Stimulated activated CD4-positive, alpha-beta T cell treated with anti-CD3 and anti-CD28 coated beads, Interleukin-12 subunit alpha, Interleukin-12 subunit beta, amount 100 ng/mL, for 4 hours (primary cell): ENCODE measurements at places on chromosomes 3 and 15.

GRCh38 chr3:71944482-71945065 lies 159.6 kb upstream of the PROK2 start:
- DNase-seq = no peak

- DNase-seq = no peak
Observed at GRCh38 chr3:177615015-177615414, 417.7 kb upstream of the TBL1XR1 start.

DNA sequence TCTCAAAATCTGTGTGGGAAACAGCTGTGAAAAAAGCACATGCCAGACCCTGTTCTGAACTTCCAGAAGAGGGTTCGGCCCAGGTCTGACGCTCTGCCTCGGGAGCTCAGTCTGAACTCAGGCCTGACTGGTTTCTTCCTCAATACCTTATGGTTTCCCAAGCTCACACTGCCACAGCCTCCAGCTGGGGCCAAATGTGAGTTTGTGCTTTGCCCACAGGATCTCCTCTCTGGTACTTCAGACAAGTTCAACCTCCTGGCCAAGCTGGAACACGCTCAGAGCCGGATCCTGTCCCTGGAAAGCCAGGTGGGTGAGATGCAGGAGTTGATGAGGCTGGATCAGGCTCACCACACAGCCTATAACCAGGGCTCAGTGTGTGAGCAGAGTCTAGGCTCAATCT lies 33.8 kb downstream of the CYP11A1 start:
- no peak for DNase-seq

GRCh38 chr3:170560296-170560695 lies 25.6 kb downstream of the SLC7A14 start:
- no peak for DNase-seq

DNA sequence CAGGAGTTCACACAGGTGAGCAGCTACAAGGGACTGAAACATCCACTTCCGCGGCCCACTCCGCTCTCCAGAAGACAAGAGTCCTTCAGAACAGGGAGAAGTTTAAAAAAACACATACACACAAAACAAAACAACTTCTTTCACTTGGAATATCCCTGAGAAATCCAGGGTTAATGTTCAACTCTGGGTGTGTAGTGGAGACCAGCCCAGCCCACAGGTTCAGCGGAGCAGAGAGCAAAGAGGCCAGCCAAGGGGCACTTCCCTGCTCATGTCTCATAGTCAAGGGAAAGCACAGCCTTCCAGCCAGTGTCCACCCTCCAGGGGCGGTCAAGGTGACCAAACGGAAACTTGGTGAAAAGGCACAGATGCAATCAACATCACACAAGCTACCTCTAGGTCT lies 41.6 kb downstream of the WNT5A start:
- DNase-seq = no peak

- no peak for DNase-seq
Observed at GRCh38 chr3:156745766-156746165, 71.4 kb downstream of the TIPARP start.

DNA sequence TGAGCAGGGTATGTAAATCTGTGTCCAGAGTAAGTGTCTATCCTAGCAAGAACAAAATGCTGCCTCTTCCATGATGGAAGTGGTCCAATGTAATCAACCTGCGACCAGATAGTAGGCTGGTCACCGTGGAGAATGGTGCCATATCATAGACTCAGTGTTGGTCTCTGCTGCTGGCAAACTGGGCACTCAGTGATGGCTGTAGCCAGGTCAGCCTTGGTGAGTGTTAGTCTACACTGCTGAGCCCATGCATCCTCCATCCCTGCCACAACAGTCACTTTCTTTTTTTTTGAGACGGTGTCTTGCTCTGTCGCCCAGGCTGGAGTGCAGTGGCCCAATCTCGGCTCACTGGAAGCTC lies 69.3 kb downstream of the CHRD start:
- DNase-seq = no peak

GRCh38 chr15:83919978-83920510 lies 266.1 kb downstream of the ADAMTSL3 start:
- no peak for DNase-seq

DNA sequence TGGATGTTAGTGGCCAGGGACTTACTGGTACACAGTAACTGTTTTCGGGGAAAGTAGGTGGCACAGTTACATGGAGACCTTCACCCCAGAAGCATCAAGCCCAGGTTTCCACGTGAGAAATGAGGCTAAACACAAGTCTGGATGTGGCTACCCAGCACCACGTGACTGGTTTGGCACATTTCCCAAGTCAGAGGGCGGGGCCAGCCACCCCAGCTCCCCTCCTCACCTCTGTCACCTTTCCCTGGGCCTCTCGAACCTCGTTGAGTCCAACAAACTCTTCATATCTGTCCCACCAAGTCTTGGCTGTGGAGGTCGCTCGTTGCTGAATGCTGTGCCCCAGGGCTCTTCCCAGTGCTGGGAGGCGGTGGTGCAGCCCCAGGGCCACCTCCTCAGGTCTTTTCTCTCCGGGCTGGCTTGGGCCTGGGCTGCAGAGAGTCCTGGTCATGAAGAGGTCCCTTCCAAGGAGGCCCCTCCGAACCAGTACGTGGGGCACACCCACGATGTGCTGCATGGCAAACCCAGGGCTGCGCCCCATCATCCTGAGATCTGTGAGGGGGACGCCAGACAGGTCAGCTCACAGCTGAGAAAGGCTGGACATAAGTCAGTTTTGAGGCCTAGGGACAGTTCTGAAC lies 4.8 kb upstream of the PLXNB1 start:
- DNase-seq = no peak
